ENCODE measurements at places on chromosomes 7 and 10.

- DNase-seq: no peak
Observed at GRCh38 chr7:133360201-133360600, 107.3 kb downstream of the EXOC4 start.

DNA sequence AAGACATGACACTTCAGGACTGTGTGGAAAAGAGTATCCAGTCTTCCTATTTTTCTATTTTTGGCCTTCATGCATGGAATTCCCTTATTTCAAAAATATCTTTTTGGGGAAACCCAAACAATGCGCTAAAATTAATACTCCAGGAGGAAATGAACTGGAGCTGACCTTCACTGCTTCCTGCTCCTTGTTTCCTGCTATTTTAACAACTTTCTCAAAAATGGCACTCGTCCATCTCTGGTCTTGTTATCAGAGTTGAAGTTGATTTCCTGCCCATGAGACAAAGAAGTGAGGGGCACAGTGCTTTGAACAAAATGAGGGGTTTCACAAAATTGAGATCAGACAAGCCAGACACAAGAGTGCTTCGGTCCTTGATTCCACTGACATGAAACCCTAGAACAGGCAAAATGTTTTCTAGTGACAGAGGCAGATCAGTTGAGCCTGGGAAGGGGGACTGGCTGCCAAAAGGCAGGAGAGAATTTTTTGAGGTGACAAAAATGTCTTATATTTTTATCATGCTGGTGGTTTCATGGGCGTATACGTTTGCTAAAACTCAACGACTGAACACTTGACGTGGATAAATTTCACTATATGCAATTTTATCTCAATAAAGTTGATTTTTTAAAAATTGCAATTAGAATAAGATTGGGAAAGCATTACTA, 193.2 kb downstream of the CREB5 start:
- DNase-seq: no peak

DNA sequence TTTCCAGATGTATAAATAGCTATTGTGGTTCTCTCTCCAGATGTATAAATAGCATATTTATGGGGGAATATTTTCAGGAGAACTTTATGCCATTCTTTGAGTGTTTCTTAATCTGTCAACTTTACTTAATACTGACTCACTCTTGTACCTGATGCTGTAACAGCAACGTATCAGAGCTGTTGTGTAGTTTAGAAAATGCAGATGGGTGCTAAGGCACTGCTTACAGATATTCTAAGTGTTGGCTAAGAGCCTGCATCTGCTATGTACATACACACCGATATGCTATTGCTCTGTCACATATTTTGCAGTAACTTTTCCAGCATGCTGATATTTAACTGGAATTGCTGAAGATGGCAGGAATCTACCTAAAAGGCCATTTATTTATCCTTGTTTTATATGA, 71.9 kb downstream of the WDR37 start:
- no peak for DNase-seq

DNA sequence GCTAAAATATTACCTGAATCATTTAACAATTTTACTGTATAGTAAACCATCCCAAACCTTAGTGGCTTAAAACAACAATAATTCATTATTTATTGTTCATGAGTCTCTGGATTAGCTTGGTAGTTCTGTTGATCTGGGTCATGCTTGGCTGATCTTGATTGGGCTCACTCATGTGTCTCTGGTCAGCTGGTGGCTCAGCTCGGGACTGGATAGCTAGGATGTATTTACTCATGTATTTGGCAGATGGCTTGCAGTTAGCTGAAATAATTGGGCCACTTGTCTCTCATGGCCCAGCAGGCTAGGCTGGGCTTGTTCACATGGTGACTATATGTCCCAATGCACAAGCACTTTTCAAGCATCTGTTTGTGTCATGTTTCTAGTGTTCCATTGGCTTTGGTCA, 262.8 kb downstream of the BBS9 start:
- no peak for DNase-seq

DNA sequence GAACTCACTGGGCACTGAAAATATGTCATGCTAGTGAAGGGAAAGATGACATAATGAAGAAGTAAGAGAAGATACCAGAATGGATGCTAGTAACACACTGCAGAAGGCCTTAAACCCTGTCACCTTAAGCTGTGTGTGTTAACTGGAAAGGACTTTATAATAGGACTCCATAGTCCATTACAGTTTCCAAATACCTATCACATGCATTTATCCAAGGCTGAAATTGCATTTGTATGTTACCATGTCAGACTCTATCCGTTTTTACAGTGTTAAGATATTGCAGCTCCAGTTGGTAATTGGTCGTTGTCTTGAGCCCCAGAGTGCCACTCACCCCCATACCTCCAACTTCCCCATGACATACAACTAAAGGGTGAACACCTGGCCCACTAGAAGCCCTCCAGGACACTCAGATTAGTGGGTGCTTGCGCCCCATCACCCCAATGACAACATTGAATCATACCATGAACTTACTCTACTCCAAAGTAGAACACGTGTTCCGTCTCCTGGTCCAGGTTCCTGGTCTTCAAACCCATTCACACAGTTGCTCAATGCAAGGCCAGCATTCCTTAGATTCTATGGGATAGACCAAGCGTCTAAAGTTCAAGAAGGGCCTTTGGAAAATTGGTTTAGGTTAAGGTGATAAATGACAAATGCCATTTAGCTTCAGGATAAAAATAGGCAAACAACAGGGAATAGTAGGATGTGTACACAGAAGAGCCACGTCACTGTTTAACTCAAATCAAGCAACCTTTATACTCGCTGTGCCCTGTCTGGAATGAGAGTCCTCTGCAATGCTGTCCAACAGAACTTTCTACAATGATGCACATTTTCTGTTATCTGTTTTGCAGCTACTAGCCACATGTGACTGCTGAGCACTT, 2.1 kb upstream of the RAPGEF5 start:
- DNase-seq: no peak

- no peak for DNase-seq
Observed at GRCh38 chr7:84060760-84061261, 133.8 kb downstream of the SEMA3A start.

DNA sequence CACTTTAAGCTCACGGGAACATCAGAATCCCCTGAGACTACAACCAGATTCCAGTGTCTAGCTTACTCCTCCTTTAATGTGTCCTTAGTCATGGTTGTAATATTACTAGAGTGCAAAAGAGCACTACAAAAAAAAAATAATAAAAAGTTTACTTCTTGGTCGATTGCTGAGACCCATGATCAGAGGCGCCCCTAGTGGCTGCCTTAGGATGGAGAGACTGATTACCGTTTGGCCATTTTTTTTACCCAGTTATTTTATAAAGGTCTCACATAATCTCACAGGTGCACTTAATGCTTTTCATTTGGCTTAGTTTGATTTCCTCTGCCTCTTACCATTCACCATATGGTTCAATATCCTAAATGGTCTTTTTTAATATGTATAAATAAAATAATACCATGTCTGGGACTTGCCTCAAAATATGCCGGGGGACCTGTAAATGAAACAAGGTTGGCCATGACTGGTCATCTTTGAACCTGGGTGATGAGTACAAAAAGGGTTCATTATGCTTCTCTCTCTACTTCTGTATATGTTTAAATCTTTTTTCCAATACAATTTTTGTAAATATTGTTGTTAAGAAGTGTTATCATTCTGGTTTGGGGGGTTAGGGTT, 331.5 kb upstream of the NFE2L3 start:
- no peak for DNase-seq

GRCh38 chr10:3776796-3777571, 8.0 kb downstream of the KLF6 start:
- DNase-seq: peak; percentile 64

GRCh38 chr10:108567899-108568752, 1355.2 kb downstream of the XPNPEP1 start:
- DNase-seq: no peak

DNA sequence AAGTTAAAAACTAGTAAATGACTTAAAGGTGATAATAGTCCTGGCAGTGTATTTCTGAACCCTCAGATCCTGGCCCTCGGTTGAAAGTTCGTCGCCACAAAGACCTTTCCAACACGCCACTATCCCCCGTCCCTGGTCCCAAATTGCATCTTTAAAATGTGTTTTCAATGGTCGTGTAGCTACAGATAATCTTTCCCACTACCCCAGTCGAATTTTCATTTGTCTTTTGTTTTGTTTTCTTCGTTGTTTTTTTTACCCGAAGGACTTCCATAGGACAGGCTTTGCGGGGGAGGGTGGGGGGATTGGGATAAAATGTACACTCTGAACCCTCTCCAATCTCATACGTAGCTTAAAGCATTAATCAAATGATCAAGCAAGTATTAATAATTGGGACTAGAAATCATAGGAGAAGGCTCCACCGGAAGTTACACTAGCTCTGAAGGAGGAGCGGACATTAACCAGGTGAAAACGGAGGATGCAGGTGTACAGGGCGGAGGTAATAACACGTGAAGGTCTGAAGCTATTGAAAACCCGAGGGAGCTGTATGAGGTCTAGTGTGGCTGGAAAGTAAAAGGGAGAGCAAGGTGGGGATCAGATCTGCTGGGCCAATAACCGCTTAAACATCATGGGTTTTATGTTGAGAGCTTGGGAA, 32.8 kb upstream of the PHF14 start:
- no peak for DNase-seq

- DNase-seq: no peak
Observed at GRCh38 chr10:133279326-133280226, 2.9 kb upstream of the ADAM8 start.

DNA sequence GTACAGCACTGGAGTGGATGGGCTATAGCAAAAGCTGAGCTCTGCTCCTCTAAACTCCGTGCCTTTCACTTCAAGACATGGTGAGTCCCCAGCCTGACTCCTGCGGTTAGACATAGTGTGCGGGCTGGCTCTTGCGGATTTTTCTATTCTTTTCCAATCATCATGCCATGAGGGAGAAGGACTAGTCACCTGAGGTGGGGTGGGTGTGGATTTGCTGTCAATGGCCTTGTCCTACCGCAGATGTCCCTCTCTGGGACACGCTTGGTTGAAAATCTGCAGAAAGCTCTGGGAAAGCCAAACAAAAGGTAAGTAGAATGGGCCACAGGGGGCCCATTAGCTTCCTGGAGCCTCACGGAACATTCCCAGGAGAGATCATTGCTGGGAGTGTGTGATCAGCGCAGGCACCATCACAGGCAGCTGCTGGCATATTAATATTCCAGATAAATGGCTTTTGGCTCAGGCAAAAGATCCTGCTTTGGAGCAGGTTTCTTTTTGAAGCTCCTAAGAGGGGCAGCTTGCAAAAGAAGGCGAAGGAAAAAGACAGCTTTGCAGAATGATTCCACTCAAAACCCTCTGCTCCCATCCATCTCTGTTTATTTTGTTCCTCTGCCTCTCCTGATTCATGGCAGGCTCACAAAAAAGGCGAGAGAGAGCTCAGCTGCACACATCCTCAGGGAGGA, 509.0 kb upstream of the ZMIZ1 start:
- DNase-seq: no peak

- DNase-seq: no peak
Observed at GRCh38 chr10:58268454-58268945, 462 bp upstream of the CISD1 start.

GRCh38 chr10:23031318-23031717, 64.1 kb upstream of the MSRB2 start:
- no peak for DNase-seq

- DNase-seq: no peak
Observed at GRCh38 chr10:88125766-88126165, 262.3 kb downstream of the PTEN start.

- no peak for DNase-seq
Observed at GRCh38 chr7:100887516-100888290, 1.8 kb downstream of the UFSP1 start.

DNA sequence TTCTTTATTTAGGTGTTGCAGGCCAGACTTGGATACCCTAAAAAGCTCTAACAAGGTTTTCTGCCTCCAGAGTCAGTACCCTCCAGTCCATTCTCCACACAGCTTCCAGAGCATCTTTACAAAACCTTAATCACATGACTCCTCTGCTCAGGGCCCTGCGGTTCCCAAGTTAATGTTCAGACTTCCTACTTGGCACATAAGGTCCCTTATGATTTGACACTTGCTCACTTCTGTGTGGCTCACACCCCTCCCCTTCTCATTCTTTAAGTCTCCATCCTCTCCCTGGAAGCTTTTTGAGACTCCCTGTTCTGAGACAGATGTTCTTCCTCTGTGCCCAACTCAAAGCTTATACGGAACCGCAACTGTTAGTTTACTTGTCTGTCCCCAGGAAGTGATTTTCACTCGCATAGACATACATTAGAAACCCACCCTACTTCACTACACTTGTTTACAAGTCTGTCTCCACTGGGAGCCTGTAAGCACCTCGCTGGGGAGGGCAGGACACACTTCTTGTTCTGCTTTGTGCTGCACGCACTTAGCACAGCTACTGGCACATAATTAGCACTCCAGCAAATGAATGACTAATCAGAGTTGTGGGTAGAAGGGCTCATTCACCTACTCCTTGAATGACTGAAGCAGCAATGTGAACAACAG, 154.3 kb upstream of the LAMB4 start:
- no peak for DNase-seq

- no peak for DNase-seq
Observed at GRCh38 chr10:78197628-78198272, 164.1 kb downstream of the RPS24 start.

GRCh38 chr10:123485341-123485960, 180.7 kb upstream of the GPR26 start:
- DNase-seq: no peak
